Stimulated activated naive CD4-positive, alpha-beta T cell treated with Interleukin-2 at 50 U/mL for 16 hours (primary cell): ENCODE measurements at places on chromosomes 13 and 19.

DNA sequence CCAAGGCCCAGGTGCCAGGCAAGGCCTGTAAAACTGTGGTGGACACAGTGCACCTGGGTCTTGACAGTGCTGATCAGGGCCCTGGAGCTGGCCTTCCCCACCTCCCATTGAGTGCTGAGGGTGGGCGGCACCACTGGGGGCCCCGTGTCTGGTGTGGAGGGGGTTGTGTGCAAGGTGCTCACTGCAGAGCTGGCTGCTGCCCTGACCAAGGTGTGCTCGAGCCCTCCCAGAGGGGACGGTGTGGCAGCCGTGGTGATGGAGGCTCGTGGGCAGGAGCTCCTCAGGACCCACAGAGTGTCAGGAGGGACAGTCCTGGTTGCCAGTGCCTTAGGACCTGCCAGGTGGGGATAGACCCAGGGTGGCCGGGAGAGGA is 23.0 kb downstream of the ATP4B start:
- DNase-seq = no peak

GRCh38 chr13:113928685-113929627 is 44.9 kb downstream of the C13orf46 start:
- DNase-seq = no peak

DNA sequence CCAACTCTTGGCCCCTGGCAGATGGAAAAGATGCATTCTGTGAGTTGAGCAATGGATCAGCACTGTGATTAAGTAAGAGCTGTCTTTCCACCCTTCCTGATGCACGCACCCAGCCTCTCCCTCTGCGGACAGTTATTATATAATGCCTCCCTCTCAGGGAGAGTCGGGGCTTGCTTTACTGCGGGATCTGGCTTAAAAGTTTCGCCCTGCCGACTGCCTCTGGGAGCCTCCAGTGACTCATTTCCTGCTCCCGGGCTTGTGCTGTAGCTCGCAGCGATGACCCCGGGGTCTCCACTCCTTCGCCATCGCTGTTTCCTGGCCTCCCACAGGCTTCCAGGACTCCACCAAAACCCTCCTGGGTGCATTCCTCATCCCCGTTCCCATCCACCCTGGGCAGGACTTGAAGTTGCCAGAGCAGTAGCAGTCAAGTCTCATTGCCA is 107.4 kb upstream of the SLC7A1 start:
- DNase-seq = no peak

DNA sequence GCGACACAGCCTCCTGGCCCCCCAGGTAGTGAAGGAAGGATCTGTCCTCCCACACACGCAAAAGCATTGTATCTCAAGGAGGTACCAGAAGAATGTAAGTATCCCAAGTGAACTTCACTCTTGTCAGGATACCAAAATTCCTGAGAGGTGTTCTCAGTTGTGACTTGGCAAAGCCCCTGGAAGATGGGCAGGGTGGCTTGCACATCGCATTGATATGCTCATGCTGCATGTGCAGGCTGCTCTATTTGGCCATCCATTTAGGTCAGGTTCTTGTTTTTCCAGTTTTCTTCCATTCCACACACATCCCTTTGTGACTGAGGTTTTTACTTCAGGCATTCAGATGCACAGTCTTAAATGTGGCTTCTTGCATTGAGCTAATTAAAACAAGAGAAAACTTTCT is 382.8 kb downstream of the FOXO1 start:
- DNase-seq = no peak

DNA sequence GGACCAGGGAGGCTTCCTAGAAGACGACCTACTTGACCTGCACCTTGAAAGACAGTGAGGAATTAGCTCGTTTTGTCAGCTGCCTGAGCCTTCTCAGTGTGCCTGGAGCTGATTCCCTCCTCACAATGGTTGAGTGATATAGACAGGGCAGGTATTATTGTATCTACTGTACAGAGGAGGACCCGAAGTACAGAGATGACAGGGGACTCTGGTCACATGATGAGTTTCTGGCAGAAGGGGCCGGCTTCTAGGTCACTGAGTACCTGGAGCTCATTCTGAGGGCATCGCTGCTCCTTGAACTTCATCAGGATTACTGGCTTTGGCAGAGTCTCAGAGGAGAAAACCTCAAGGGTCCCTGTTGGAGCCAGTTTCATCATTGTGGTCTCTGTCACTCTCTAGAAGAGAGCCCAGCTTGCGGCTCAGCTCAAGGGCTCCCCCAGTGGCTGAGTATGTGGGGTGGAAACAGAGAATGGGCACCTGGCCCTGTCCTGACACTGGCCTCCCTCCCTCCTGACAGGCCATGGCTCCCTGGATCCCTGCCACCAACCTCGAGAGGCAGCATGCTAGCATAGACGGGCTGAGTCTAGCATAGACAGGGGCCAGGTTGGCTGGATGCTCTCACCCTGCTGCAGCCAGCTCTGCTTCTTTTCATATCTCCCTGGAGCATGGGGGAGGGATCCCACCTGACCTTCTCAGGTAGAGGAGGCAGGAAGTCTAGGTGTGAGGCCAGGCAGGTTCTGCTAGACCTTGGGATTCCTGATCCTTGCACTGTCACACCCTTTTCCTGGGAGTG is 38.7 kb downstream of the NFIX start:
- peak; percentile 22 for DNase-seq

GRCh38 chr13:45092663-45093062 is 27.6 kb upstream of the GTF2F2 start:
- DNase-seq = no peak

- peak; percentile 49 for DNase-seq
These were observed 38.7 kb upstream of the C1QTNF9 start for GRCh38 chr13:24270639-24271141.

DNA sequence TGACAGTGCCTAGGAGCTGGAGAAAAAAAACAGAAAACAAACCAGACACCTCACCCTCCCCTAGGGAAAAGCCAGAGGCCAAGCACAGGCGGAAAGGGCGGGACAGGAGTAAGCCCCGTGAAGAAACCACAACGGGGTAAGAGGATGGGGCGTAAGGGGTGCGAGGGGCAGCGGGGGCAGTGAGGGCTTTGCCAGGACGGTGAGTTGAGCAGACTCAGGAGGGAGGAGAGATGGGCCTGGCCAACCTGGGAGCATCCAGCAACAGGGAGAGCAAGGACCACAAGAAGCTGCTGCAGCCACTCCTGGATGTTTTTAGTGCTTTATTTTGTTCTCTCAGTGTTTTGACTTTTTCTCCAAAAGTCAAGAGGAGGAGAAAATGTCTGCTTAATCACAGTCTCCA is 114.1 kb upstream of the SOX1 start:
- DNase-seq = no peak

- DNase-seq = no peak
These were observed 28.4 kb upstream of the SOHLH2 start for GRCh38 chr13:36242761-36243160.

DNA sequence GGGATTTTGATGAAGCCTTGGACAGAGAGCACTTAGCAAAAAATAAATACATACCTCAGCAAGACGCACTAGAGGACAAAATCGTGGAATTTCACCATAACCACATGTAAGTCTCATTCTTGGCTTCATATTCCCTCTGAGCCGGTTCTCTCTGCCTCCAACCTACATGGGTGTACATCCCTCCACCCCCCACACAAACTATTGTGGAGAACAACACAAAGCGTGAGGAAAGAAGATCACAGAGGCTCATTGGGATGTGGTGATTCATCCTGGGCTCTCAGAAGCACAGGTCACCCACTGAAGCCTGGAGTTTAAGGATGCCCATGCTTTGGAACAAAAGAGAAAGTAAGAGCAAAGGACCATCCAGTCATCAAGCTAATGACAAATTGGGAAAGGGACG is 192.2 kb downstream of the STK24 start:
- no peak for DNase-seq

DNA sequence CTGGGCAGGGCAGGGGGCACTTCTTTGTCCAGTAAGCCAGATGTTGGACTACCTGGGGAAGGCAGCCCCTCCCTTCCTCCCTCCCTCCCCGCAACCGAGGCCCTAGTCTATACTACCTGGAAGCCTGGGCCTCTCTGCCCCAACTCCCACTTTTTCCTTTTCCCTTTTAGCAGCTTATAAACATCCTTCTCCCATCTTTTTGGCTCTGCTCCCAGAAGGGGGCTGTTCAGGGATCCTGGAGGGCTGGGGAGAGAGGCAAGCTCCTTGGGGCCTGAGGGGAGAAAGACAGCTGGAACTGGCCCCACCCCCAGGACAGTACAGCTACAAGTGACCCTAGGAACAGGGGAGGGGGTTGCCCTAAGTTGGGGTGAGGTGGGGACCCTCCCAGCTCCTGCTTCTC is 44.9 kb downstream of the LYL1 start:
- no peak for DNase-seq

DNA sequence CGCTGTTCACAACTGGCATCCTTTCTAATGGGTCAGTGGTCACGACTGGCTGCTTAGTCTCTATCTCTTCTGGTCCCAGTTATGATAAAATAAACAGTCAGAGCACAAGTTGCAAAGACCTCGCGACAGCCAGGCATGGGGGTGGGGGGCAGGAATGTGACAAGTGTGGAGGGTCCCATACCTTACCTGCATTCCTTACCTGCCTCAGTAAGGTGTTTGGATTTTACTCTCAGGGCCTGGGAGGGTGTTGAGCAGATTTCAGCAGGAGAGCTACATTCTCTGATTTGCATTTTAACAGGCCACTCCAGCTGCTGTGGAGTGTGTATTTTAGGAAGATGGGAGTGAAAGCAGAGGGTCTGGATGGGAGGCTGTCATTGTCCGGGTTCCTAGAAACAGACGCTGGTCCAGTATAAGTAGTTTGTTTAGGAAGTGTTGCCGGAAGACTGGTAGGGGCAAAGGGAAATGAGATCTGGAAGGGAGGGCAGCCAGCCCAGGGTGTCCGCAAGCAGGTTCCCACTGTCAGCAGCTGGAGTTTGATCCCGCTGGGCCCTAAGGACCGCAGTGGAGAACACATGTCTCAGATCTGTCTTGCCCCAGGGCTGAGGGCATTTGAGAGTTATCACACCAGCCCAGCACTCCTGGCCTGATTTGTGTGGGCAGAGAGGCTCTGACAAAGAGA is 920.0 kb downstream of the UQCRFS1 start:
- no peak for DNase-seq

DNA sequence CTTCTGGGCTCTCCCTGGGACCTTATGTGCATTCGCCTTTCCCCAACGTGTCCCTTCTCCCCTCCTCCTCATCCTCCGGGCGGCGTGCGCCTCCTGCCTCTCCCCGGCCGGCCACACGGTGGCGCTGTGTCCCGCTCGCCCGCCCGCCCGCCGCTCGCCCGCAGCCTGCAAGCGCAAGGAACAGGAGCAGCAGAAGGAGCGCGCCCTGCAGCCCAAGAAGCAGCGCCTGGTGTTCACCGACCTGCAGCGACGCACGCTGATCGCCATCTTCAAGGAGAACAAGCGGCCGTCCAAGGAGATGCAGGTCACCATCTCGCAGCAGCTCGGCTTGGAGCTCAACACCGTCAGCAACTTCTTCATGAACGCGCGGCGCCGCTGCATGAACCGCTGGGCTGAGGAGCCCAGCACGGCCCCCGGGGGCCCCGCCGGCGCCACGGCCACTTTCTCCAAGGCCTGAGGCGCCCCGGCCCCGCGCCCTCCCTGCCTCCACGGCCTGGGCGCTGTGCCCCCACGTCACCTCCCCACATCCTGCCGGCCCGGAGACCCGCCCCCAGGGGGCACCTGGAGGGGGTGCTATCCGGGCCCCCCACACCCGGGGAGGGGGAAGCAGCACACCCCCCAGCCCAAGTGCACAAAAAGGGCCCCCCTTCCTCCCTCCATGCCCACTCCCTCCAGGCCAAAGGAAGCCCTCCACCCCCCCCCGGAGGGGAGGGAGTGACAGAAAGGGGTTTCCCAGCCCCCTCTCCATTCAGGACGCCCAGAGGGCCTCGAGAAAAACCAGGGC is 21.9 kb downstream of the ONECUT3 start:
- no peak for DNase-seq

GRCh38 chr13:85405316-85405897 is 393.8 kb downstream of the SLITRK6 start:
- DNase-seq = no peak

DNA sequence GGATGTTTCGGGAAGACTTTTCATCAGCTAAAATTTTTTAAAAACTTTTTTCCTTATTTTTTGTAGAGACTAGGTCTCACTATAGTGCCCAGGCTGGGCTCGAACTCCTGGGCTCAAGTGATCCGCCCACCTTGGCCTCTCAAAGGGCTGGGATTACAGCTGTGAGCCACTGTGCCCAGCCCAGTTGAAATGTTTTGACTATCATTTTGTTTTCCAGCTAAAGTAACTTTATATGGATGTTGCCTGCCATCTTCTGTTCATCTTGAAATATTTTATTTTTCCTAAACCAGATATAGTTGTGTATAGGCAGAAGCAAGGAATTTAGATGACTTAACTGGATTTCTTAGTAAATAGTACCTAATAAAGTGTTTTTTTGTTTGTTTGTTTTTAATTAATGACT is 7.0 kb downstream of the CAB39L start:
- DNase-seq = no peak

DNA sequence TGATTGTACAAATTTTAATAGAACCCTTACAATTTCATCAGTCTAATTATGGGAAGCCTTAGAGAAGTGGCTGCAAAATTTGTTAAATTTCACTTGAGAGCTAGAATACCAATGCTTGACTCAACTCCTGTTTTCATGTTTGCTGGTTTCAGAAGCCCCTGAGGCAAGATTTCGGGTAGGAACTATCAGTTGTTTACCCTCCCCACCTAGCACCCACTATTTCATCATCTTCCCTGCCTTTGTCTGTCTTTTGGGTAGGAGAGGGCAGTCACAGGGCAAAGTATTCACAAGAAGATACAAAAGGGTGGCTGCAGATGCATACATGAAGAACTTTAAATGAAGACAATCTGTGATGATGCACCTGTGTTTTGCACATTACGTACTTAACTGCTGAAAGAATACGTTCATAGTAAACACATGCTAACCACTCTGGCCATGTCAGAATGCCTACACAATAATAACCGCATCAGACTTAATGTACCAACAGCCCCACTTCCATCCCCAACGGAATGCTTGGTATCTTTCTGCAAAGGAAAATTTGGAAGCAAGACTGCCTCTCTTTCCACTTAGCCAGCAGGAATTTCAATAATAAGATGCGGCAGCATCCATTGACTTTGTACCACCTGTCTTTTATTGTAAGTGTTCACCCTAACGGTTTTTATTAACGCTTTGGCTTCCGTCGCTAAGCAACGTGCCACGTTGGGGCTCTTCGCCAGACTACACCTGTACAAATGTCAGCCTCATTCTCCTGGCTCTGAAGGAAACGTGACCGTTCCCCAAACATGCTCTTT is 30.4 kb downstream of the TPT1 start:
- no peak for DNase-seq

DNA sequence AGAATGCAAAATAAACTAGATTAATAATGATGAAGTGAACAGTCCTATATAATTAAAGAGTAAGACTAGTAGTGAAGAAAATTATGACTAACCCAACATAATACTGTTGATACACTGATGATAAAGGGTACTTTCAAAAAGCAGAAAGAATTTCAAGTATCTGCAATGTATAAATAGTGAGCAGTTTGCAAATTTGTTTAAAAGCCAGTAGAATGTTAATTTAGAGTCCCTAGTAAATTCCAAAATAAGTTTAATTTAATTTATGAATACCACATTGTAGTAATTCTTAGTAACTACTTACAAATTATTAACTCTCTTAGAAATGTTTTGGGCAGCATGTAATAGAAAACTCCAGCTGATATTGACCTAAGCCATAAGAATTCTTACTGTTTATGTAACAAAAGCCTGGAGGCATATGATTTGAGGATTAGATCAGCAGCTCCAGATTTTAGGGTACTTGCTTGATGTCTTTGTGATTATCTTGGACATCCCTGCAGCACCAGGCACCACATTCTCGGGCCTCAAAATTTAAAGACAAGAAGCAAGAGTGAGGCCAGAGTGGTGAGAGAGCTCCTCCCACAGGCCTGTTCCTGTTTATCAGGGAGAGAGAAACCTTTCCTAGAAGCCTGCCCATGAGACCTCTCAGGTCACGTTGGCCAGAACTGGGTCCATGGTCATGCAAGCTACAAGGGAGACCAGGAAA is 67.6 kb upstream of the TDRD3 start:
- DNase-seq = no peak

- DNase-seq = no peak
These were observed 1116.2 kb downstream of the DIAPH3 start for GRCh38 chr13:59047546-59047945.
